B cell (primary cell): ENCODE measurements at places on chromosomes 5 and 9.

DNA sequence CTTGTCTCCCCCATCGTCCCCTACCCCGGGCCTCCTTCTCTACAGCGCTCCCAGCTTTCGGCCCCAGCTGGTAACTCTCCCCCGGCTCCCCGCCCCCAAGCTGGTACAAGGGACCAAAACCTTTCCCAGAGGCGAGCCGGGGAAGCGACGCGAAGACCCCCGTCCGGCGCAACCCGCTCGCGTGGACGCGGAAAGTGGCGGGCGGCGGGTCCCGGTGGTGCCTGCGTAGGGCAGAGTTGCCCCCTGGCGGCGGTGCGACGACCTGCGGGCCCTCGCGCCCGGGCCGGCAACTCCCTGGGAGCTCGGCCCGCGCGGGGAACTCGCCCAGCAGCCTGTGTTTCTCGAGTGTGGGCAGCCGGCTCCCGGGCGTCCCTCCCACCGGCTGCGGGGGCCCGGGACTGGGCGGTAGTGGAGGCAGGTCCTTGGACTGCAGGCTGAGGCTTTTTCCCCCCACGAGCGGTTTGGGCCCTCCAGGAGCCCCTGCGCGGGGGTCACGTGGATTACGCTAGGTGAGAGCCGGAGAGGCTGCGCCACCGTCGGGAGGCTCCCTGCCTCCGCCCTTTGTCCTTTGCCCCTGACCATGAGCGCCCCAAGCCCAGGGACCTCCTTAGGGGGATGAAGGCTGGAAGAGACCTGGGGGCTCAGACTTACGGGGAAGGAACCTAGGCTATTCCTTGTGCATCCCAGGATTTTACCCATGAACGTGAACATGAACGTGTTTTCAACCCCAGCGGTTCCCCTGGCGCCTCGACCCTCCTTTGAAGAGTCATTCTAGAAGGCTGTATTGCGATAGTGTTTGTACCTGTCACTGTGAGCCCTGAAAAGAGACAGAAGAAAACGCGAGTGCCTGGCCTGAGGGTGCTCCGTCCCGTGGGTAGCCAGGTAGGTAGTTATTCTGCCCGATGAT is 2.9 kb upstream of the FOXD1 start:
- DNase-seq = peak; percentile 12

DNA sequence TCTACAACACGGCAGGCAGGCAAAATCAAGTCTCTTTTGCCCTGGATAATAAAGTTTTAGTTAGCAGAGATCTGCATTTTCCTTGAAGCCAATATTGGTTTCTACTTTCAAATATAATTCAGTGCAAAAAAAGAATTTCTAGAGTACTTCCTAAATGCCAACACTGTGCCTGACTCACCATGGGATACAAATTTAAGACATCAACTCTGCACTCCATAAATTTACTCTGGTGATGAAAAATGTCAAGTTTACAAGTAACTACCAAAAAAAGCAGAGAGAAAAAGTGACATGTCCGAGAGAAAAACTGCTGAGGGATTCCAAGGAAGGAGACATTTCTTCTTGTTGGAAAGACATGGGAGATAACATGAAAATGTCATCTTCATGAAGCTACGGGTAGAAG is 119.7 kb downstream of the RAPGEF6 start:
- no peak for DNase-seq

- DNase-seq = no peak
Measured at GRCh38 chr9:20303996-20304395, 318.3 kb downstream of the MLLT3 start.

DNA sequence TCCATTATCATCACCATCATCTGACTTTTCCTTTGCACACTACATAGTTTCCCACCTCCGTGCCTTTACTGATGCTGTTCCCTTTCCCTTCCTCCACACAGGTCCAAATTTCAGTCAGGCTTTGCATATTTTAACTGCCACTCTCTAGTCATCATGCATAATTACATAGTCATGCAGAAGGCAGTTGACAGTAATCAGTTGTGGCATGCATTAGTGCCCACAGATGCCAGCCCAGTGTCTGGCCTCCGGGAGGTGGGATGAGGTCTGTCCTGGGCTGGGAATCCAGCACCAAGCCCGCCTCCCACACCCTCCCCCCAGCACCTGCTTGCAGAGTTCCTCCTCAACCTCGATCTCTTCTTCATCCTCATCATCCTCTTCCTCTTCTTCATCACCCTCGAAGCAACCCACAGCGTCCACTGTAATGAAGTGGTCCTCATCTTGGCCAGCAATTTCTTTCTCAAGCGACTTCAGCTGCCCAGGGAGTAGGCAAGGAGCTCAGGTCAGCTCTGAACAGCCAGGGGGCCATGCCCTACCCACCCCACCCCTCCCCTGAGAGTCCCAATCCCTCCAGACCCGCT is 8.8 kb downstream of the BBLN start:
- DNase-seq = no peak

DNA sequence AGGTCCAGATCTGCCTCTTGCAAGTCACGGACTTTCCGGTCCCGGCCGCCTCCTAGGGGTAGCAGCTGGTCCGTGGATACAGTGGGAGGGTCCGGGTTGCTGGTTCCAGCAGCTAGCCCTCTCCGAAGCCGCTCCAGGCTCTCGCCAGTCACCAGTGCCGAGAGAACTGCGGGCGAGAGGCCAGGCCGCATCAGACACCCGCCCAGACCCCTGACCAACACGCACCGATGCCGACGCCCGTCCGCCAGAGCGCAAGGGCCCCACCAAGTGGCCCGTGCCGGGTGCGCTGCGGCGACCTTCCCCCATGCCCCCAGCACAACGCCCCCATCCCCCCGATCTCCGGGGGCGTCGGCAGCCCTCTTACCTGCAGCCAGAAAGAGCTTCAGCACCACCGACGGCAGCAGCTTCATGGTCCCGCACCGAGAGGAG is 470 bp downstream of the HBEGF start:
- peak; percentile 33 for DNase-seq

- DNase-seq = no peak
Measured at GRCh38 chr9:6902423-6902822, 144.7 kb downstream of the KDM4C start.

DNA sequence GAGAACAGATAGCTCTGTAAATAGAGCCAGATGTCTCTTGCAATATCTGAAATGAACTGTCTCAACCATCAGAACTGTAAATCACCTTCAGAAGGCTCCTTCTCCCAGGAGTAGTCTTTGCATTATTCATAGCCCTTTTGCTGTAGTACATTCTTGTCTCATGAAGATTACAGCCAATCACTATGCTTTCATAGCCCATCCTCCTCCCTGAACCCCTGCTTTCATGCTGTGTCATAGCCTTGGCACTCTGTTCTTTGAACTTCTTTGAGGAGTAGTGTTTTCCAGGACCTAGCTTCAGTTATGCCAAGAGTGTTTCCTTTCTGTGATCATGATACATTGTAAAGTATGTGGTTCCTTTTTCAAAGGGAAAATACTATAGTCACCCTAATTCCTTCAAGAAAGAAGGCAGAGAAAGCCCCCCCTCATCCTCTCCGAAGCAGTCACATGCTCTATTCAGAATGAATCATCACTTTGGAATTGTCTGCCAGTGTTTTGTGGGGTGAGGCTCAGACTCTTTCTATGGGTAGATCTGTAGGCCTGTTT is 61.1 kb downstream of the GRIA1 start:
- no peak for DNase-seq

DNA sequence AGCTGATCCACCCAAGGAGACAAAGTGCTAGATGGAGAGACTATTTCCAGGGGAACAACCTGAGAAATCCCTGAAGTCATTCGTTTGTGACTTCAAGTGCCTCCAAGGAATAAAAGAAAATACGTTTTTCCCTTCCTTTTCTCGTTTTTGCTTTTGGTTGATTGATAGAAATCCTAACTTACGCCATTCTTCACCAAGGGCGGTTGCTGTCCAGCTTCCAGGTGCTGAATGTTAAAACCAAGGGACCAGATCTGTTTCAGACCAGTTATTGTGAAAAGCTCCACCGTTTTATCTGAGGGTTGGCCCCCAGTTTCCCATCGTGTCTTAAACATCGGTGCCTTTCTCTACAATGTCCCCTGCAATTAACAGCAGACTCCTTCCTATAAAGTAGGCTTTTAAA is 600.7 kb upstream of the SGCD start:
- DNase-seq = no peak

GRCh38 chr9:130835441-130836298 is 616 bp downstream of the ABL1 start:
- DNase-seq = peak; percentile 48

GRCh38 chr5:116930616-116931015 is 356.0 kb upstream of the SEMA6A start:
- DNase-seq = no peak

- DNase-seq = no peak
Measured at GRCh38 chr5:154782812-154783592, 27.8 kb downstream of the LARP1 start.

DNA sequence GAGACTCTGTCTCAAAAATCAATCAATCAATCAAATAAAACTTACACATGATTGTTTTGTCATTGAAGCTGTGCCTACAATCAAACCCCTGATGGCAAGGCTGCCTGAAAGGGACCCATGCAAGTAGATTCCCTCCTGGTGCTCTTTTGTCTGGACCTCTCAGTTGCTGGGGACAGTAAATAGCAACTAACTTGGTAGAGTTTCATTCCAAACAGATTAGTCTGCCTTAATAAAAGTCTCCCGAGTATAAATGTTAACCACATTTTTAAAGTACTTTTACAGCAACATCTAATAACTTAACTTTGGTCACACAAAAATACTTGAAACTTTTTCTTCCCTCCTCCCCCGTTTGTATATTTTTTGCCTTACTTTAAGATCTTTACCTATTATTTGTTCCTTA is 105.5 kb downstream of the FEM1C start:
- no peak for DNase-seq

DNA sequence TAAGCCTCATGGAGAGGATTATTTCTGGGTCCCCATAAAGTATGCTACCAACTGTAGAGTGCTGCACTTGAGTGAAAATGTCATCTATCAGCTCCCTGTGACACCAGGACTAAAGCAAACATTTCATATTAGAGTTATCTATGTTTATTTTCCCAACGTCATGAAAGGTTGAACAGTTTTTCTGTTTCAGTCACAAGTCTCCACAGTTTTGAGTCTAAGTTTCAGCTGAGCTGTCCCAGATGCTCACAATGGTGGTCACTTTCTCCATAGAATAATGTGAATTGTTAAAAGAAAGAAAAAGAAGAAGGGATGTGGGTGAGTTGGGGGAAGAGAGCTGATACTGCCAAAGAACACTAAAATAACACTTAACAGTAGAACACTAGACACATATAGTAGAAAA is 126.3 kb upstream of the C9orf72 start:
- DNase-seq = no peak

DNA sequence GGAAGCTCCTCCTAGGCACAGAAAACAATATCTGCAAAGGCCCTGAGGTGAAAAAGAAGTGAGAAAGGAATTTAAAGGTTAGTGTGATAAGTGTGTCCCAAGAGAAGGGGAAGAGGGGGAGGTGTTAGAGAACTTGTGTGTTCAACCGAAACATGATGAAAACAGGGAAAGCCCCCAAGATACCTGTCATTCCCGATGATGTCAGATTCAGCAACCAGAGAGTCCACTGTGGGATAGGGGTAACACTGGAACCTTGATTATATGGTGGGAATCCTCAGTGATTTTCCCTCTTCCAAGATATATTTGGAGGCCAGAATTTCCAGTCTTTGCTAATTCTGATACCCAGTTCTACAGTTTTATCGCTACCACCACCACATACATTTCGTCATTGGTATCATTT is 15.5 kb upstream of the BNC2 start:
- DNase-seq = no peak

DNA sequence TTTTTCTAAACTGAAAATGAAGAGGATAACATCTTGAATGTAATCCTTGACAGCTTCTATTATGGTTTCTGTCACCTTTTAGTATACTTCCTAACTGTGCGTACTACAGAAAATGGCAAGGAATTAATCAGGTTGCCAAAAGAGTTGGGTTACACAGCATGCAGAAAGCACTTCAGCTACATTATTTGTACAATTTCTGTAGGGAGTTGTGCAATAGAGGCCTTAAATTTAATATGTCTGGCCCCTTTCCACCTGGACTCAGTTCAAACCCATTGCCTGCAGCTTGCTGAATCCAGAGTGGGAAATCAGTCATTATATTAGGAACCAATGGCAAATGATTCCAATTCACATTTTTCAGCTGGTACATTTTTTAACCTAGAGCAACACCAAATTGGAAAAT is 549.7 kb downstream of the CSNK1G3 start:
- DNase-seq = no peak

DNA sequence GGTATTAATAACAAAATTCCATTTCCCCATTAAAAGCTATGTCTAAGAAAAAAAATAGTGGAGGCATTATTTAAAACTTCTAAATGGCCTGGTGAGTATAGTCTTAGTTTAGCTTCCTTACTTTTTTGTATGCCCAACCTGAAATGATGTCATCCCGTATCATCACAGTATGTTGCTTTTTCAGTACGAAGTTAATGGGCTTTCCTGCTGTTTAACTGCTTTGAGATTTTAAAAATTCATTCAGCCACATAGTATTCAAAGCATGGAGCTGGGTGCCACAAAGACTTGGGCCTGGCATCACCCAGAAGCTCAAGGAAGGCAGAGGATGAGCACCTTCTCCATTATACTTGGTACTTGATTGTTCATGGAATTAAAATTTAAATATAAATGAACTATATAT is 7.4 kb downstream of the F2RL2 start:
- no peak for DNase-seq

DNA sequence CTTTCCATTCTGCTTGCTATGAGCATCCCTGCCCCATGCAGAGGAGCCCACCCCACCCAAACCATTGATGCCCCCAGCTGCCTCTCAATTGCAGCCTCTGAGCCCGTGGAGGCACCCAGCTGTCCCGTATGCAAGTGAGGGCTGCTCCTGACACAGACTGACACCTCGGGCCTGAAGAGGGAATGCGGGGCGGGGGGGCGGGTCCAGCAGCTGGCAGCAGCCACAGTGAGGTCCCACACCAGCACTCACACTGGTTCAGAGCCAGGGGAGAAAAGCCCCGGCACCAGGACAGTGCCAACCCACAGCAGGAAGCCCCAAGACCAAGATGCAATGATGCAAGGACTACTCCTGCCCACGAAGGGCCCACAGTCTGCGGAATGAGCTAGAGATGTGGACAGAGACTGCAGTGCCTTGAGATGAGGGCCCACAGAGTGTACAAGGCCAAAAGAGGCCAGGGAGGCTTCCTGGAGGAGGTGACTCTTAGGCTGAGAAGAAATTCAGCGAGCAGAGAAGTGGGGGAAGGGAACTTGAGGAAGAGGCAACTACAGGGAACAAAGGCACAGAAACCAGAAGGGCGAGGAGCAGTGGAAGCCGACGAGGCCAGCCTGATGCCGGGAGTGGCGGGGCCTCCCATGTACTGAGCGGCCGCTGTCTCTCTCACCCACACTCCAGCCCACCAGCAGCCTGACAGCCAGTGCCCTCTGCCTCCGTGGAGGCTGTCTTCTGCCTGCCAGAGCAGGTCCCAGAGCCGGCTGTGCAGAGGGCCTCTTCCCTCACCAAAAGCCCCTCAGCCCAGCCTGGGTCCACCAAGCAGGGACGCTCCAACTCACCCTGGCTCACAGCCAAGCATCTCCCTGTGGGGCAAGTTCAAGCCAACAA is 9.2 kb downstream of the EEIG1 start:
- peak; percentile 54 for DNase-seq

GRCh38 chr5:168227973-168228615 is 63.4 kb upstream of the WWC1 start:
- DNase-seq = no peak

- no peak for DNase-seq
Measured at GRCh38 chr9:69564557-69564956, 107.6 kb downstream of the APBA1 start.

GRCh38 chr9:5265939-5266338 is 34.7 kb downstream of the INSL4 start:
- DNase-seq = no peak

- DNase-seq = no peak
Measured at GRCh38 chr5:57911438-57911837, 428.8 kb upstream of the ACTBL2 start.
